ENCODE measurements at places on chromosomes 3 and 15.

DNA sequence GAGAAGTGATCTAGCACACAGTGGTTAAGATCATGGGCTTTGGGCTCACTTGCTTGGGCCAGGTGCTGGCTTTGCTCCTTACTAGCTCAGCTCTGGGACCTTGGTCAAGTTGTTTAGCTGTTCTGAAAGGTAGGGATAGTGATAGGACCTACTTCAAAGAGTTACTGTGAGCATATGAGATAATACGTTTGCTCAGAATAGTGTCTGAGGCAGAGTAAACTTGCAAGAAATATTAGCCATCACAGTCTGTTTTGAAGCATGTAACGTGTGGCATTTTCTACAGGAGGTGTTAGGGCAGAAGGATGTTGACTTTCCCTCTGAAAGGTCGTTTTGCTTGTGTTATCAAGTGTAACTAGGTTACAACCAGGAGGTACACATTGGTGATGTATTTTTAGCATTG, 34.5 kb upstream of the NFKBIZ start:
- DNase-seq, result no peak

DNA sequence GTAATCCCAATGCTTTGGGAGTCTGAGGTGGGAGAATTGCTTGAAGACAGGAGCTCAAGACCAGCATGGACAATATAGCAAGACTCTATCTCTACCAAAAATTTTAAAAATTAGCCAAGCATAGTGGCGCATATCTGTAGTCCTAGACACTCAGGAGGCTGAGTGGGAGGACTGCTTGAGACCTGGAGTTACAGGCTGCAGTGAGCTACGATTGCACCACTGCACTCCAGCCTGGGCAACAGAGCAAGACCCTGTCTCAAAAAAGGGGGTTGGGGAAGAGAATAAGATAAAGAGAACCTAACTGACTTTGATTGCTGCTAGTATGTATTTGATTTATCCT, 755 bp downstream of the CD200R1 start:
- DNase-seq, result no peak

DNA sequence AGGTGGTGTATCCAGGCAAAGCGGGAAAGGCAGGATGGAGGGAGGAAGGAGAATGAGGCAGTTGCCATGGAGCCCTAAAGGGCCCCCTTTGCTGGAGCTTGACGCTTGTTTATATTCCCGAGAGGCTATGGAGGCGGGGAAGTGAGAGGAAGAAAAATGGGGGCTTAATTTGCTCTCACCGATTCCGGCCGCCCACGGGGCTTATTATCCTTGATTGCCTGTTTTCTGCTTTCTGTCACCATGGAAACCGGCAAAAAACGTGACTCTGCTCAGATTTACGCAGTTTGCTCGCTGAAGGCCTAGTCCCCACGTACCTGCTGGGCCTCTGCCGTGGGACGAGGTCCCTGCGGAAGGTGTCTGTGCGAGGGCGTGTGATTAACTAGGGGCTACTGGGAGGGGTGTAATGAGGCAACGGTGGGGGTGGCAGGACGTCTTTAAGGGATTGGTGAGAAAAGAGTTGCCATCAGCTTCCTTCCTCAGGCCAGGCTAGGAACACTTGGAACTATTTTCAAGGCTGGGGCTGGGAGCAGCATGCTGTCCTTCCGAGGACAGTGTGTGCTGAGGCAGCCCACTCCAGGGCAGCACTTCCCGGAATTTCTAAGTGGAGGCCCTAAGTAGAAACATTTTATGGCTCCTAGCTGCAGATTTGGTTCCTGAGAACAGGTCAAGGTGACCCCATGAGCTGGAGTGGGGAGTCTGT, 110.8 kb upstream of the NDN start:
- DNase-seq, result peak; percentile 82

- no peak for DNase-seq
These were observed 19.7 kb downstream of the ANKDD1A start for GRCh38 chr15:64931381-64931780.

- no peak for DNase-seq
These were observed 56.2 kb downstream of the ABHD2 start for GRCh38 chr15:89144491-89144890.

GRCh38 chr15:60179786-60180391, 175.8 kb downstream of the FOXB1 start:
- peak; percentile 2 for DNase-seq

- no peak for DNase-seq
These were observed 5.5 kb downstream of the SHOX2 start for GRCh38 chr3:158100681-158101080.

All from NCI-H748 treated with DMSO at 0.1 percent for 48 hours (cell line).